Fibroblast of skin of left biceps (primary cell): ENCODE measurements at places on chromosomes 5 and 9.

GRCh38 chr9:3629495-3629894 is 103.7 kb upstream of the RFX3 start:
- DNase-seq = no peak

GRCh38 chr9:13707612-13708576 is 428.4 kb upstream of the MPDZ start:
- no peak for DNase-seq

- no peak for DNase-seq
These were observed 41.1 kb downstream of the STC2 start for GRCh38 chr5:173287086-173287485.

- DNase-seq = no peak
These were observed 83.5 kb upstream of the RUSC2 start for GRCh38 chr9:35406183-35406959.
